ENCODE measurements at places on chromosomes 7 and 10. TPM values are rescaled to one million over a fixed set of nuclear protein-coding genes. Genes with fewer than 3 reads are reported as not detected.

Gene HMX2
- total RNA-seq: not detected

Gene DOCK4
- total RNA-seq: 59.2 TPM

DNA sequence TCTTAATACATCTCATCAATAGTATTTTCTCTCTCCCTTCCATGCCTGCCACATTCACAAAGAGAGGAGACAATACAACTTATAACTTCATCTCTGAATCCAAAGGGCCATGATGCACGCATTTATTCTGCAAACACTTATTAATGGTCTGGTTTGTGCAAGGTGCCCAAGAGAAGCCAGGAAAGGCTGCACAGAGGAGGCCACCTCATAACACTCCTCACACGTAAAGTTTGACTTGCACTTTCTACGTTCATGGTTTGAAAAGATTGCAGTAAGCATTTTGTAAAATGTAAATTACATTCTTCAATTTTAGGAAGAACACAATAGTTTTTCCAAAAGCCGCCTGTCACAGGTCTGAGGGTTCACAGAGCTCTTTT, 1.2 kb upstream of the PALS2 start:
- H3K4me1 ChIP-seq: peaks cover 4% of the 10 kb centered on the region
- no peaks in the 10 kb centered on the region for H3K27me3 ChIP-seq
- H3K27ac ChIP-seq: no peak overlapping the region
- no peak for DNase-seq

GRCh38 chr7:710161-710560, 16.3 kb upstream of the DNAAF5 start:
- no peak for DNase-seq
- no peaks in the 10 kb centered on the region for H3K4me1 ChIP-seq
- H3K4me3 ChIP-seq: no peak overlapping the region
- no peaks in the 10 kb centered on the region for H3K27me3 ChIP-seq

DNA sequence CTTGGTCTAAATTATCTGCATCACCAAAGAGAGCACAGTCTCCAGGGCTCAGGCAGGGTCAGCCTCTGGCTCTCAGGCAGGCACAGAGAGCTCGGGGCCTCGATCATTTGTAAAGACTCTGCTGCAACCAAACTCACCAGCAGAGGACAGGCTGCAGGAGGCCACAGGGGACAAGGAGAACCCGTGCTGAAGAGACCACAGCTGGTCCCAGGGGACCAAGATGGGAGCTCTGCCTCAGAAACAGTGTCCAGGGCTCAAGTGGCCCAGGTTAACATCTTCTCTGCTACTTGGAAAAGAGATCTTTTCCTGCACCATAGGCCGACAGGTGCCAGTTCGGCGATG, 543.2 kb downstream of the PTPRN2 start:
- no peak overlapping the region for H3K27ac ChIP-seq
- H3K4me1 ChIP-seq: no peaks in the 10 kb centered on the region
- peak; percentile 4 for DNase-seq
- H3K4me3 ChIP-seq: no peak overlapping the region
- H3K27me3 ChIP-seq: no peaks in the 10 kb centered on the region

DNA sequence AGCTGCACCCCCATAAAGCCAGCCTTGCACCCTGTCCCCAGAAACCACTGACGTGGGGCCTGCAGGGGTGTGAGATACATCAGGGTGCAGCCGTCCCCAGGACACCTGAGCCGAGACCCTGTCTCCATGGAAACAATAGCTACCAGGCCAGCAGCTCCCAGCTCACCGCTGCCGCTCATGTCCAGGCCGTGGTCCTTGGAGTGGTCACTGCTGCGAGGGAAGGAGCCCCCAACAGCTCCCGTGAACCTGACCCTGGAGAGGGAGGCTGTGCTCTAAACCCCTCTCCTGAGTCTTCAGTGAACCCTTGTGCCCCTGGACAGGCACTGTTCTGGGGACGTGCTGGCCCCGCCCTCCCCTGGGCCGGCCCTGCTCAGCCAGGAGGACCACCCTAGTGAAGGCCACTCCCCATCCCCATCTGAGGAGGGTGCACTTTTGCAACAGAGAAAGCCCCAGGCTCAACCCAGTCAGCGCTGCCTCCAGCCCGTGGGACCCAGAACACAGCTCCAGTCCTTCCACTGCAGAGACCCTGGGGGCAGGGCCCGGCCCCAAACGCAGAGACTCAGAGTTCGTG, 19.6 kb upstream of the INPP5A start:
- H3K27me3 ChIP-seq: no peaks in the 10 kb centered on the region
- peaks cover 48% of the 10 kb centered on the region for H3K4me1 ChIP-seq
- DNase-seq: no peak
- no peak overlapping the region for H3K4me3 ChIP-seq
- H3K27ac ChIP-seq: peak overlapping the region; percentile 94

- H3K4me1 ChIP-seq: no peaks in the 10 kb centered on the region
- H3K27me3 ChIP-seq: no peaks in the 10 kb centered on the region
- DNase-seq: no peak
- peaks cover 5% of the 10 kb centered on the region for H3K36me3 ChIP-seq
- no peak overlapping the region for H3K27ac ChIP-seq
Observed at GRCh38 chr10:100163704-100164621, 21.9 kb downstream of the ERLIN1 start.

DNA sequence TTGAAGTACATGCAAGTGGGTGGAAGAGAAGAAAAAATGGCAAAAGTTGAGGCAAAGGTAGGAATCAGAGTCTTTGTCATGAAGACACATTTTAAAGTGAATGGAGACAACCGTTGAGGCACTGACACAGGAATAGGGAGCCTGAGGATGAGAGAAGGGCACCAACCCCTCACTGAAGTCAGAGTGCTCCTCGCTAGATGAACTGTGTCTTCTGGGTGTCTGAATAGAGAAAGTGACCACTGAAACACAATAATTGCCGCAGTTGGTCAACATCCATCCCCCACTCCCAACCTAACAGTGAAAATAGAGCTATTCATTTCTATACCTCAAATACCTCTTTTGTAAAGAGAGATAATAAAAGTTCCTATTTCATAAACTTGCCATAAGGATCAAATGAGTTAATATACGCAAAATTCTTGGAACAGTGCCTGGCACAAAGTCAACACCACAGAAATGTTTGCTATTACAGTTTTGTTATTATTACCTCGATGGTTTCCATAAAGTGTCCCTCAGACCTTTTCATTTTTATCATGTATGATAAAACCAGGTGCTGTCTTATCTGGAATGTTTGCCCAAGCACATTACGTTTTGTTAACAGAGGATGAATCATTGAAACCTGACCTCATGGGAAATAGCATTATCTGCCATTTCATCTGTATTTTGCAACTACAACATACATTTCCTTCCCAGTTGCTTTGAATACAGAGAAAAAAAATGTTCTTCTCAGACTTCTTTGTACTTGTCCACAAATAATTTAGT, 61.8 kb upstream of the SP4 start:
- H3K27ac ChIP-seq: no peak overlapping the region
- no peak overlapping the region for H3K4me3 ChIP-seq
- no peaks in the 10 kb centered on the region for H3K27me3 ChIP-seq
- DNase-seq: peak; percentile 14
- no peaks in the 10 kb centered on the region for H3K4me1 ChIP-seq

DNA sequence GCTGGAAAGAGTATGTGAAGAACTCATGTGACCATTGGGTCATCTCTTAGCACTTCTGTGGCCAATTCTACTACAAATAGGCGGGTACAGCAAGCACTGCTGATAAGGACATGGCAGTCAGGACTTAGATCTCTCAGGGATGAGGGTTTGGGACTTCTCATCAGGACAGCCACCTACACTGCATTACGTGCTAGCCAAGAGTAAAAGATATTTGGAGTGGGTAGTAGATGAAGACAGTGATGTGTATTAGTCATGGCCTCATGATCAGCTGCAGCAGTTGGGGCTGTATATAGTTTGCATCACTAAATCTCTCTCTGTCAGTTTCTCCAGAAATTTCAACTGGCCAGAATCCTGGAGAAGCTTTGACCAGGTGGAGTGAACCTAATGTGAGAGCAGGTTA, 9.2 kb downstream of the TAS2R60 start:
- H3K4me3 ChIP-seq: no peak overlapping the region
- no peak overlapping the region for H3K27ac ChIP-seq
- DNase-seq: no peak
- H3K27me3 ChIP-seq: no peaks in the 10 kb centered on the region
- H3K36me3 ChIP-seq: no peaks in the 10 kb centered on the region

Measured in lung (tissue), 17 donors.